GM13977 (cell line): ENCODE measurements at places on chromosomes 1 and 21.

GRCh38 chr1:226784081-226785049 is 45.3 kb upstream of the ITPKB start:
- DNase-seq = no peak

DNA sequence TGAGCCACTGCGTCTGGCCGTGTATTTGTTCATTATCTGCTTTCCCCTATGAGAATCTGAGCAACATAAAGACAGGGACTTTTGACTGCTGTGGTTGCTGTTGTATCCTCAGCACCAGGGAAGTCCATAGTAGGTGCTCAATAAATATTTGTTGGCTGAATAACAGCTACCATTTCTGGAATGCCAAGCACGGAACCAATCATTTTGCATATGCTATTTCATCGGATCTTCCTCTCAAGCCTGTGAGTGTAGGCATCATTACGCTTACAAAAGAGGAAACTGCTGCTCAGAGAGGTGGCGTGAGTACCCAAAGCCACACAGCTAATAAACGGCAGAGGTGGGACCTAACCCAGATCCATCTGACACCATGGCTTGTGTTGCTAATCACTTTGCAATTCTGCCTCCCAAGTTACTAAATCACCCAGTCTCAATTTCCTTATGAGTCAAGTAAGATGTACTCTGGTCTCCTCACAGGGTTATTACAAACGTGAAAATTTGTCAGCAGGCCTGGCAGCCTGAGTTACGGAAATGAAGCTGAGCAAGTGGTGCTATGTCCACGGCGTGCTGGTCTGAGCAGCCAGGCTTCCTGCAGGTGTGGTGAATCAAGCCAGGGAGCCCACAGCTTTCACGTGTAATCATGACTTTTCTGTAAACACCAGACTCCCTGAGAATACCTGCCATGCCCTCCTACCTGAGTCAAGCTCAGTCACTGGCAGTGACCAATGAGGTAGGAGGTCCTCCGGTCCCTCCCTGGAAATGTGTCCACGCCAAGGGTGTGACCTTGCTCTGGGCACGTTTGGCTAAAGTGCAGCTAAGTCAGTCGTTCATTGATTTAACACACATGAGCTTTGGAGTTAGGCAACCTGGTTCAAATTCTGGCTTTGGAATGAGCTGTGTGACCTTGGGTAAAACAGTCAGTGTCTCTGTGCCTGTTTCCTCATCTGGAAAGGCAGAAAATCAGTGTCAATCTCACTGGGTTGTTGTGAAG is 4.8 kb upstream of the RHCE start:
- DNase-seq = no peak

DNA sequence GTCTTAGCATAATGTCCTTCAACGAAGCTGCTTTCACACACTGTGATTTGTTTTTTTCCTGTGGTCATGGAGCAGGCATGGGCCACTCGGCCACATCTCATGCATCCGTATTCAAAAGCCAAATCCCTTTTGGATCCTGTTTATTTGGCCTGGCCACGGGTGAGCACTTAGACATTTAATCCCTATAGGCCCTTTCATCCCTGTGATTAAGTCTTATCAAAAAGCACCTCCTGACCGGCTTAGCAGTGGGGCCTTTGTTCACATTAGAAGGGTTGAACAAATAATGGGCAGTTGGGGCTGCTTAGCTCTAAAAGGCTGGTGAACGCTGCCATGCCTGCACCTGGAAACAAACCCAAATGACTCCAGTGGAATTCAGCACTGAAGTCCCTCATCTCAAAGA is 2.0 kb downstream of the KCNE2 start:
- DNase-seq = no peak

DNA sequence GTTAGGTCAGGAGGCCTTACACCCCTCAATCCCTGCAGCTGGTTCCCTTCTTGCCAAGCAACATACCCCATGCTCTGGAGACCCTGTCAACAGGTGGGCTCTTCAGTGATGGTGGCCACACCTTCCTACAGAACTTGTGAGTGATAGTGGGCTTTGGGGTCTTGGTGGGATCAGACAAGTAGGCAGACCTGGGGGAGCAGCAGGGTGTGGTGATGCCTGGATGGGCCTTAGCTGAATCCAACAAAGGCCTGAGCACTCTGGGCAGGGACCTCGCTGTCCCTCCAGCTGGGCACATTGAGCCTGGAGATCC is 14.9 kb downstream of the FAAH start:
- no peak for DNase-seq

- peak; percentile 42 for DNase-seq
Measured at GRCh38 chr1:186985889-186986491, 157.2 kb downstream of the PLA2G4A start.

GRCh38 chr1:230267338-230268065 is 158.6 kb downstream of the PGBD5 start:
- no peak for DNase-seq

GRCh38 chr1:173122344-173122935 is 71.7 kb upstream of the TNFSF18 start:
- DNase-seq = no peak

- no peak for DNase-seq
Measured at GRCh38 chr1:61171974-61172373, 89.6 kb downstream of the NFIA start.

GRCh38 chr1:152451254-152451653 is 37.2 kb upstream of the CRNN start:
- DNase-seq = no peak

- no peak for DNase-seq
Measured at GRCh38 chr1:17911791-17912190, 156.7 kb downstream of the ACTL8 start.
